Activated CD4-positive, CD25-positive, alpha-beta regulatory T cell treated with anti-CD3 and anti-CD28 coated beads, Interleukin-2, amount 50 U/mL, for 16 hours (primary cell): ENCODE measurements at places on chromosomes 6 and 20.

DNA sequence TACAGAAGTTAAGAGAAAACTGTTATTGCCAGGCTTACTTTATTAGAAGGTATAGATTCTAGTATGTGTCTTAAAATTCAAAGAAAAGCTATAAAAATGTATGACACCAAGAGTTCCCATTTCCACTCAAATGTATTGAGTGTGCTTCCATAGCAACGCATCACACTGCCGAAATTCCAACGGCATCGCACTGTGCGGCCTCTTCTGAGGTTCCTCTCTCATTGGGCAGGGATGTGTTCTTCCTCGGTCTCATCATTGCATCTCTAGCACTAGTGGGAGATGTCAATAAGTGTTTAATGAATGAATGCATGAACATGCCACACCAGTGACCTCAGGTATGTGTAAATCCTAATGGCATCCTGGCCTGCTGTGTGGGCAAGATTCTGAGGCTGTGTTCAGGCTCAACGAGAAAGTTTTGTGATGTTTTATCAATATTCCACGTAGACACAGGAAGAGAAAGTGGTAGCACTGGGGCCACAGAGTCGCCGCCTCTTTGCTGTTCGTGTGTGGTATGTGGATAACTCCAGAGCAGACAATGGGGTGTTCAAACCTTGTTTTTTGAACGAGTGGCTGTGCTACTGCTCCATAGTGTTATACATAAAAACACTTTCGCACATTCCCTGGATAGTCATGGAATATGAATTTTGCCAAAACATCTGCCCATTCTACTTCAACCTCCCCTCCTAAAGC, 171.6 kb downstream of the ADGB start:
- DNase-seq: no peak

GRCh38 chr6:30127238-30128093, 8.5 kb upstream of the TRIM40 start:
- no peak for DNase-seq

GRCh38 chr6:95587989-95588388, 10.7 kb downstream of the MANEA start:
- DNase-seq: no peak

GRCh38 chr20:61303675-61304074, 51.6 kb downstream of the CDH4 start:
- no peak for DNase-seq

GRCh38 chr20:32458061-32458836, 100.1 kb downstream of the ASXL1 start:
- no peak for DNase-seq
